Dermis blood vessel endothelial cell (primary cell): ENCODE measurements at places on chromosomes 5 and 9. TPM values are rescaled to one million over a fixed set of nuclear protein-coding genes. Genes with fewer than 3 reads are reported as not detected.
A peak's percentile ranks its signal among the peaks of the same experiment; 100 is the strongest.

DNA sequence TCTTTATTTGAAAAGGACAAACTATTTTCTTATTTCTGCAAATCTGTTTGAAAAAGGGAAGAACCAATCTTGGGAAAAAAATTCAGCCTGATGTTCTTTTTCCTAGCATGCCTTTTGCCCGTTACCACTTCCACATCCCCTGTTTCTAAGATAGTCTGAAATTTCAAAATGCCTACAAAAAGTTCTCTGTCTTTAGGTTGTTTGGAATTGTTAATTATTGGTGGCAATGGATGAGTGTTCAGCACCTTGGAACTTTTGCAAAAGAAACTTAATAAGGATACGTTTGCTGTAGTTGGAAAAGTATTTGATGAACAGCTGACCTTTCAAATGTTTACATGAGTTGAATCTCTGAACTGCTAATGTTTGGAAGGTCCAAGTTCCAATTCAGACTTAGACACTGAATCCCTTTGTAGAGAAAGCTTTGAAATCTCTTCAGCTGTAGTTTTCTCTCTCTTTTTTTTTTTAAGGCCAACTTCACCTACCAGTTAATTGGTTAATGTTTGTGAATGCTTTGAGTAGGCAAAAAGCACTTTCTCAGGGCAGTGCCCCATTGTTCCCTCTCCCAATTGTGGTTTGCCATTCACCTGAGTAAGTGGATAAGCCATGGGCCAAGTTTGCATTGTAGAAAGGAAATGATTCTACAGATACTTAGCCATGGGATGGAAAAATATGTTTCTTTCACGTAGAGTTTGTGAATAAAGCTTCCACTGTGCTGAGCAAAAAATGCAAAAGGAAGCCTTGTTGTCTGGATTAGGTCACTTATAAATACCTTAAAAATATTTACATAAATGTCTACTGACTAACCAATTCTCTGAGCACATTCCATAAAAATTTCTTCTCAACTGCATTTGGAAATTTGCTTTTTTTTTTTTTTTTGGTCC, 156.4 kb upstream of the ELL2 start:
- DNase-seq, result no peak

- DNase-seq, result peak; percentile 96
Observed at GRCh38 chr5:148826053-148826738, at the start of gene ADRB2. ADRB2 (plus strand) TSS chr5:148826611; CDS start chr5:148826832, 221 bp downstream.

- no peak for DNase-seq
Observed at GRCh38 chr5:168755548-168756093, 176.5 kb upstream of the PANK3 start.

- no peak for DNase-seq
Observed at GRCh38 chr9:110404473-110404872, 66.8 kb upstream of the TXNDC8 start.

Gene IL9
- total RNA-seq, result not detected in 2 replicates

Gene FCHO2
- 26.2 and 31.8 TPM in 2 replicates for total RNA-seq

DNA sequence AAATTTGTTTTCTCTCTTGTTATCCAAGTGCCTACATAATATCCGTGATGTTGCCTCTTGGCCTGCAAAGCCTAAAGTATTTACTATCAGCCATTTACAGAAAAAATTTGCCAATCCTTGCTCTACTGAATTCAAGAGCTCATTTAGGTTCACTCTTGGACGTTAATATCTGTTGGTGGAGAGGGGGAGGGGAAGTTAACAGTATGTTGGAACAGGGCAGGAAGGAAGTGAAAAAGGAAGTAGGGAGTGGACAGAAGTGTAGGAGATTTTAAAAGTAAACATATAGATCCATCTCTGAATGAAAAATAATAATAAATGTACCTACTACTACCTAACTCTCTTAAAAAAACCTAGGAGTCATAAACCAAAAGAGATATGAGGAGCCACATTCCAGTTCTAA, 32.8 kb downstream of the ZNF608 start:
- no peak for DNase-seq

- DNase-seq, result no peak
Observed at GRCh38 chr9:19631181-19631580, 157.7 kb downstream of the SLC24A2 start.

DNA sequence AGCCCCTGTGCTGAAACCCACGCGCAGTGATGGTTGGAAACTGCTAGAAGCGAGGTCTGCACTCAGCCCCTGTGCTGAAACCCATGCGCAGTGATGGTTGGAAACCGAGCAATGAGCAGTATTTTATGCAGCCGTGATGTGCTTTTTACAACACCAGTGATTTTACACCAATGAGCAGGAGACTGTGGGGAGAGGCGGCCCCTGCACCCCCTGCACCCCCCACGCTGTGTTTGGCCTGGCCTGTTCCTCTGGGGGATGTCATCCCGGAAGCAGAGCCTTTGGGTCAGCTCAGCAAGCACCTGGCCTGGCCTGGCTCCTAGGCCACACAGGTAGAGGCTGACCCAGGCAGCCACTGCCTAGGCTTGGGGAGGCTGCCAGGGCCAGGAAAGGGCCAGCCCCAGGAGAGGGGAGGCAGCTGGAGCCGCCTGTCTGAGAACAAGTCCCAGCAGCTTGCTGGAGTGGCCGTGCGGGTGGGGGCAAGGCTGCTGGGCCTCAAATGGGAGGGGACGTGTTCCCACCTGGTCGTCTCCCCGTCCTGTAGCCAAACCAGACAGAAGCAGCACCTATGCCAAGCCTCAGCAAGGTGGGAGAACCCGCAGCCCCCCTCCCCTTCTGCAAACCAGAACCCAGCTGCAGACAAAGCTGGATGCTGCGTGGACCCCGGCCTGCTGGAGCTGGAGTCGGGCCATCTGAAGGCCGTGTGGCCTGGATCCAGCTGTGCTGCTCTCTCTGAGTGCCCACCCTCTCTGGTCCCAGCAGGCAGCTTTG, 46.8 kb downstream of the DBH start:
- DNase-seq, result no peak

Gene CDC20B
- total RNA-seq, result 0.05 TPM in 1 of 2 replicates, not detected in the other

GRCh38 chr5:100690036-100690560, 154.9 kb downstream of the FAM174A start:
- DNase-seq, result no peak

Gene XRCC4
- total RNA-seq, result 6.5 and 9.6 TPM in 2 replicates

GRCh38 chr5:68071736-68072135, 143.8 kb upstream of the PIK3R1 start:
- DNase-seq, result no peak

DNA sequence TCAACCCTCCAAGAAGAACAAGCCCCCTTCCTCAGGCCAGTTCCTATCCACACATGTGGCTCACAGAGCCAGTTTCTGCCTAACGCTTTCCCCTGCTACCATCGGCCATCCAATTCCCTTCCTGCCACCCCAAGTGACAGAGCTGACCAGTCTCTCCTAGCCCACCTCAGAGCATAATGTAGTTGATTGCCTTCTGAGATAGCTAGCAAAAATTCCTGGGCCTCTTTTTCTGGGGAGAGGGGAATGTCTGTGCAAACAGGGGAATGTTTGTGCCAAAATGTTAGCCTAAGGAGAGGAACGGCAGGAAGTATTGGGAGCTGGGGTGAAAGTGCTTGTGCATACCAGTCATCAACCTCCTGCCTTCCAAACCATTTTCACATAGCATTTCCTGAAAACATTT, 157.0 kb downstream of the PJA2 start:
- DNase-seq, result no peak

- DNase-seq, result no peak
Observed at GRCh38 chr5:6849316-6850105, 136.3 kb downstream of the TENT4A start.
